ENCODE measurements at places on chromosomes 11 and 22.

- no peak for DNase-seq
These were observed 3.9 kb upstream of the PLA2G3 start for GRCh38 chr22:31144223-31144622.

DNA sequence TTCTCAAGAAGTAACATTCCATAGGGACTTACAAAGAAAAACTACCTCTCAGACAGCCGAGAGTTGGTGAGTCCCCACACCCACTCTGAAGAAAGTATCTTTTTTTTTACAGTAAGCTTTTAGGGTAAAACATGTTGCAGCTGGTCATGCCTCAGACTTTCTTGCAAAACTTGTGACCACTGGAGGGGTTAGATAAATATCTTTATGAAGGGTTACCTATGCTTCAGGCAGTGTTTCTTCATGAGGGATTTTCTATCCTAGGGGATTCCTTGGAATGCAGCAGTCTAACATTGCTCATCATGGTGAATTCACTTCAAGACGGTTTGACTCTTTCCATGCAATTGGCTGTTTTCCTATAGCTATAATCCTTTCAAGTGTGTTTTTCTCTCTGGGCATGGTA lies 20.8 kb upstream of the SNX19 start:
- no peak for DNase-seq

DNA sequence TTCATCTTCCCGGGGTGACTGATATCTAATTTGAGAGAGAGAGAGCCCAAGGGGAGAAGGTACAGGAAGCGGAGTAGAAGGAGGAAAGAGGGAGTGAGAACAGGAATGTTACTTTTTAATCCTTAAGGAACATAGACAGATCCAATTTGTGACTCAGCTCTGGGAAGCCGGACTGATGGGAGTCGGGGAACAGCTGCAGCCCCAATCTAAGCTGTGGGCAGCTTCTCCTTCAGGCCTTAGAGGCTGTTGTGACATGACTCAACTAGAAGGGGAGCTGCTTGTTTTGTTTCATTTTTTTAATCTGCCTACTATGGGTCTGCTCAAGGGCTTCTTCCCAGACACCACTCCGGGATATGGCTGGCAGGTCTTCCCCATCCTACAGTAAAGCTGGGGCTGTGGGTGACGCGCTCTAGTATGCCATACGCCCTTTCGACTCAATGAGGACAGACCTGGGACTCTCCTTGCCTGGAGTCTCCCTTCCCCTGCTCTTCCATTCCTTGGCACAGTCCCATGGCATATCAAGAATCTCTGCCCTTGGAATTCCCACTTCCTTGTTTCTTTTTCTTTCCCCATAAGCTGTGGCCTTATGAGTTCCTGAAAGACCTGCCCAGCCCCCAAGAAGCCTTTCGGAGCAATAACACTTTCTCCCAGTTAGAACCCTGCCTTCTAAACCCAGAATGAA lies 103.3 kb upstream of the AKIP1 start:
- DNase-seq, result no peak

DNA sequence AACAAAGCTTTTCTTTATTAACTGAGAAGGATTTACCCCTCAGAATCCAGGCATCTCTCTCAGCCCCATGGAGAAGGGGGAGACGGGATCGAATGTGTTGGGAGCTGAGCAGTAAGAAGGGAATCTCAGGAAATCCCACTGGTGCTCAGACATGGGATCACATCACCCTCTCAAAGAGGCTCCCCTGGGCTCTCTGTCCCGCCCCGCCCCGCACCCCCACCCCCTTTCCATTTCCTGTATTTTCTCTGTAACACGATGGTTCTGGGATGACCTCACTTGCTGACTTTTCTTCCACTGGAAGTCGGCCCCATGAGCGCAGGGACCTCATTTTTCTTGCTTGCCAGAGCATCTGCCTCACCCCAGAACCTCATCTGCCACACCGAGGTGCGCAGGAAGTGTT lies 100.0 kb downstream of the RPS6KA4 start:
- no peak for DNase-seq

DNA sequence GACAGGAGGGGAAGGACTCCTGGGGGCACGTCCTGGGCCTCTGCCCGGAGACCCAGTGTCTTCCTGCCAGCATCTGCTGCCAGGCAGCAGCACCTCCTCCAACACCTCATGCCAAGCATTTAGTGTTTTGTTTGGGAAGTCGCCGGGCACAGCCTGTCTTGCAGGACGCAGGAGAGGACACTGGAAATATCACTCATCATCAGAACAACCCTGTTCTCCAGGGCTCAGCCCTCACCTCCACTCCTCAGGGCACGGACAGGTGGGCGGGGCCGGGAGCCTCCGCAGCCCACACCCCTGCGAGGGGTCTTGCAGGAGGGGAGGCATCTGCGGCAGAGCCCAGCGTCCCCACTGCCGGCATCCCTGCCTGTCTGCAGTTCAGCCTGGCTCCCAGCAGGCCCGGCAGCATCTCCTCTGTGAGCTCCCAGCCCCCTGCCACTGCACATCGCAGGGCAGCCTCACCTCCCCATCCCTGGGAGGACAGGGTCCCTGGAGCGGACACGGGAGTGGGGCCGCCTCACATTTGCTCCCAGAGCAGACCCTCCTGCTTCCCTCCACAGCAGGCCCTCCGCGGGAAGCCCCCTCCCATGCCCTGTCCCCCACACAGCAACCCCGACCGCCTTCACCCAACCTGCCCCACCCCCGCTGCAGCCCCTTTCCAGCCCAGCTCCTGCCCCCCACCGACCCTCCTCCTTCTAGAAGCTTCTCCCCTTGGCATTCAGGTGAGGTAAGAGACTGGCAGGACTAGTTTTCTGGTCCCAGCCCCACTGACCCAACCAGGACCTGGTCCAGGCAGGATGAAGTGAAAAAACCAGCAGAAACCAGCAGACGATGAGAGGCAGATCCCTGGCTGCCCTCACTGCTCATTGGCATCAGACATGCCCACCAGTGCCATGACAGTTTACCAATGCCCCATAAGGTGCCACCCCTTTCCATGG lies 72.7 kb downstream of the BRD1 start:
- no peak for DNase-seq

DNA sequence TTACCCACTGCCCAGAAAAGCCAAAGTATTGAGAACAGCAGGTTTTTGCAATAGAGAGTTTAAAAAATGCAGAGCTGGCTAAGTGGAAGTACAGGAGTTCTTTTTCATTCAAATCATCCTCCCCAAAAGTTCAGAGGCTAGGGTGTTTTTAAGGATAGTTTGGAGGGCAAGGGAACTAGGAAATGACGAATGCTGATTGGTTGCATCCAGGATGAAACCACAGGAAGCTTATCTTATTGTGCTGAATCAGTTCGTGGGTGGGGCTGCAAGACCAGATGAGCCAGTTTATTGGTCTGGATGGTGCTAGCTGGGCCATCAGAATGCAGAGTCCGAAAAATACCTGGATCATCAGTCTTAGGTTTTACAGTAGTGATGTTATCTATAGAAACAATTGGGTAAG lies 1427.1 kb downstream of the LRRC4C start:
- no peak for DNase-seq

DNA sequence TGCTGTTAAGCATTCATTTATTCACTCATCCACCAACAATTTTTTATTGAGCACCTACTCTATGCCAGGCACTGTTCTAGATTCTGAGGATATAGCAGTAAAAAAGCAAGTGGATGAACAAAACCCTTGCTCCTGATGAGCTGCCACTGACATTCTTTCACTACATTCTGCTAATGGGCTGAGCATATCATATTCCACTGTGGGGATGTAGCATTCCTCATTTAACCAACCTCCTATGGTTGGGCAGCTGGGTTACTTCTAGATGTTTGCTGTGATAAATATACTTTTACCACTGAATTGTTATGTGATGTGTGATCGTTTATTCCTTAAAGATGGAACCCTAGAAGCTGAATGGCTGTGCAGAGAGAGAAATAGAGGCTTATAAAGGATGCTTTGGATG lies 176.9 kb downstream of the MN1 start:
- no peak for DNase-seq

GRCh38 chr11:61779666-61780525 lies 12.5 kb downstream of the TMEM258 start:
- no peak for DNase-seq
